ENCODE measurements at places on chromosomes 4 and X. TPM values are rescaled to one million over a fixed set of nuclear protein-coding genes. Genes with fewer than 3 reads are reported as not detected.
A peak's percentile ranks its signal among the peaks of the same experiment; 100 is the strongest.

DNA sequence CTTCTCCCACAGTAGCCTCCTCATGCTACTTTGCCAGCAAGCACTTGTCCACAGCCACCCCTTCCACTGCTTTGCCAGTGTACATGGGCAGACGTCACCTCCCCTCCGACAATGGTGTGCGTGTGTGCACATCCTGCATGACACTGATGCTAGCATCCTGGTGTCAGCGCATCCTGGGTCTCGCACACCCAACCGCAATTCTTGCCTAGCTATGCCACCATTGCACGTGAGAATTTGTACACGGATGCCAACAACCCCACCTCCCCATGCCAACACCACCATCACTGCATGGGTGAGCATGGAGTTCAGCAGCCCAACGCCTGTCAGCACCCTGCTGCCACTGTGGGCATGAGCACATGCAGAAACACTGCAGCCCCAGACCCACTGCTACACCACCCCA, 550.0 kb downstream of the STPG2 start:
- H3K4me3 ChIP-seq, result no peak overlapping the region
- H3K27me3 ChIP-seq, result no peaks in the 10 kb centered on the region
- no peak for DNase-seq
- no peaks in the 10 kb centered on the region for H3K4me1 ChIP-seq
- no peaks in the 10 kb centered on the region for H3K36me3 ChIP-seq

- H3K27me3 ChIP-seq, result peaks cover 3% of the 10 kb centered on the region
- H3K4me1 ChIP-seq, result peaks cover 45% of the 10 kb centered on the region
- H3K36me3 ChIP-seq, result peaks cover 5% of the 10 kb centered on the region
- DNase-seq, result no peak
- H3K4me3 ChIP-seq, result peak overlapping the region; percentile 84
Measured at GRCh38 chr4:3040452-3041191, 33.7 kb downstream of the HTT-AS start.

- peaks cover 3% of the 10 kb centered on the region for H3K27me3 ChIP-seq
- DNase-seq, result no peak
Measured at GRCh38 chr4:71553605-71554004, 214.8 kb downstream of the SLC4A4 start.

- peaks cover 10% of the 10 kb centered on the region for H3K27me3 ChIP-seq
- no peaks in the 10 kb centered on the region for H3K4me1 ChIP-seq
- no peak overlapping the region for H3K27ac ChIP-seq
- no peak for DNase-seq
- H3K36me3 ChIP-seq, result no peaks in the 10 kb centered on the region
Measured at GRCh38 chrX:136353526-136354093, 52.8 kb downstream of the ADGRG4 start.

GRCh38 chrX:14235004-14235403, 205.3 kb upstream of the GEMIN8 start:
- H3K4me3 ChIP-seq, result no peak overlapping the region
- H3K4me1 ChIP-seq, result no peaks in the 10 kb centered on the region
- H3K36me3 ChIP-seq, result no peaks in the 10 kb centered on the region
- DNase-seq, result no peak

DNA sequence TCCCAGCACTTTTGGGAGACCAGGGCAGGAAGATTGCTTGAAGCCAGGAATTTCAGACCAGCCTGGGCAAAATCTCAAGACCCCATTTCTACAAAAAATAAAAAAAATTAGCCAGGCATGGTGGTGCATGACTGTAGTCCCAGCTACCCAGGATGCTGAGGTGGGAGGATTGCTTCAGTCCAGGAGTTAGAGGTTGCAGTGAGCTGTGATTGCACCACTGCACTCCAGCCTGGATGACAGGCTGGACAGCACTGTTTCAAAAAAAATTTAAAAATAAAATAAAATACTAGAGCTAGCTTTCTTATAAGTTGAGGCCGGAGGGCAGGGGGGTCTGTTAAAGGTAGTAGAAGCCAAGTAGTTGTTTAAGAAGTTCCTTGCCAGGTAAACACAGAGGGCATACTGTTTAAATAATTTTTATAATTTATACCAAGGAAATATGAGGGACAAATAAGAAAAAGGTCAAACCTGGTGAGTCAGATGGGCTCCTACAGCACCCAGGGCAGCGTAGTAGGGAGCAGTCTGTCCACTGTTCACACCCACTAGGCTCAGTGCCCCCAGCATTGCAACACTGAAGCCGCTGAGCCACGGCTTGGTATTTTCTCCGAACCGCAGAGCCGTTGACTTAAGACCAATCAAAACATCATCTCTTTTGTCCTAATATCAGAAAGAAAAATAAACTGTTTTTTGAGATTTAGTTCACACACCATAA, 17.3 kb downstream of the COQ2 start:
- no peak for DNase-seq
- H3K36me3 ChIP-seq, result peaks cover 63% of the 10 kb centered on the region
- H3K27ac ChIP-seq, result no peak overlapping the region
- no peaks in the 10 kb centered on the region for H3K27me3 ChIP-seq

- H3K27me3 ChIP-seq, result no peaks in the 10 kb centered on the region
- H3K4me1 ChIP-seq, result no peaks in the 10 kb centered on the region
- no peak overlapping the region for H3K4me3 ChIP-seq
- H3K36me3 ChIP-seq, result no peaks in the 10 kb centered on the region
- H3K27ac ChIP-seq, result no peak overlapping the region
Measured at GRCh38 chr4:90946945-90947344, 819.8 kb downstream of the CCSER1 start.

DNA sequence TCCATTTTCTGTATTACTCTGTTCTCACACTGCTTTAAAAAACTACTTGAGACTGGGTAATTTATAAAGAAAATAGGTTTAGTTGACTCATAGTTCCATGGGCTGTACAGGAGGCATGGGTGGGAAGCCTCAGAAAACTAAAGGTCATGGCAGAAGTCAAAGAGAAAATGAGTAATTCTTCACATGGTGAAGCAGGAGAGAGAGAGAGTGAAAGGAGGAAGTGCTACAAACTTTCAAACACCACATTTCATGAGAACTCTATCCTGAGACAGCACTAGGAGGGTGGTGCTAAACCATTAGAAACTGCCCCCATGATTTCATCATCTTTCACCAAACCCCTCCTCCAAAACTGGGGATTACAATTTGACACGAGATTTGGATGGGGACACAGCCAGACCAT, 108.0 kb upstream of the PBDC1 start:
- no peak for DNase-seq
- no peak overlapping the region for H3K27ac ChIP-seq
- H3K4me3 ChIP-seq, result no peak overlapping the region

DNA sequence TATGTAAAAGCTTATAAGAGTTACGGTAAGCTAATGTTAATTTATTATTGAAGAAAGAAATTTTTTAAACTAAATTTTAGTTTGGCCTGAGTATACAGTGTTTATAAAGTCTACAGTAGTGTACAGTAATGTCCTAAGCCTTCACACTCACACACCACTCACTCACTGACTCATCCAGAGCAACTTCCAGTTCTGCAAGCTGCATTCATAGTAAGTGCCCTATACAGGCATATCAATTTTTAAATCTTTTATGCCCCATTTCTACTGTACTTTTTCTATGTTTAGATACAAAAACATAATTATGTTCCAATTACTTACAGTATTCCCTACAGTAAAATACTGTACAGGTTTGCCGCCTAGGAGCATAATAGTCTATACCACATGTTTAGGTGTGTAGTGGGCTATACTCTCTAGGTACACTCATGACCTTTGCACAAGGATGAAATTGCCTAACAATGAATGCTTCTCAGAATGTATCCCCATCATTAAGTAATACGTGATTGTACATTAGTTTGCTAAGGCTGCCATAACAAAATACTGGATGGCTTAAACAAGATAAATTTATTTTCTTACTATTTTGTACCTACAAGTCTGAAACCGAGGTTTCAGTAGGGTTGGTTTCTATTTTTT, 333.8 kb upstream of the PCDH7 start:
- H3K36me3 ChIP-seq, result no peaks in the 10 kb centered on the region
- H3K4me3 ChIP-seq, result no peak overlapping the region
- no peaks in the 10 kb centered on the region for H3K4me1 ChIP-seq

DNA sequence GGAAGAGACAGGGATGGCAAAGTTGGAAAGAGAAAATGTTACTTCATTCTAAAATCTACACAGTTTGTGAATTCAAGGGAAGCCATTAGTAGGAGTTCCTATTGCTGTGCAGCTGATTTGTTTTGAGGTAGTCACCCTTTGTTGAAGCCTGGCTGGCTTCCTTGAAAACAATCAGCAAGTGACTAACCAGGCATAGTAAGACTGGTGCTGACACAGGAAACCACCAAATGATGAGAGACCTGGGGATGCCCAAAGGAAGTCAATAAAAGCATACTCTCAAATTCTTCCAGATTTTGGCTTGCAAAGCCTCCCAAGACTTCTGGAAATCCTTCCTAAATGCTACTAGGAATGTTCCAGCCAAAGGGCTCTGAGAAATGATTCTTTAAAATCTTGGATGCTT, 23.9 kb upstream of the PRDM8 start:
- DNase-seq, result peak; percentile 53
- H3K4me1 ChIP-seq, result peaks cover 47% of the 10 kb centered on the region
- peak overlapping the region; percentile 89 for H3K27ac ChIP-seq
- H3K36me3 ChIP-seq, result peaks cover 14% of the 10 kb centered on the region
- peak overlapping the region; percentile 37 for H3K4me3 ChIP-seq
- no peaks in the 10 kb centered on the region for H3K27me3 ChIP-seq

DNA sequence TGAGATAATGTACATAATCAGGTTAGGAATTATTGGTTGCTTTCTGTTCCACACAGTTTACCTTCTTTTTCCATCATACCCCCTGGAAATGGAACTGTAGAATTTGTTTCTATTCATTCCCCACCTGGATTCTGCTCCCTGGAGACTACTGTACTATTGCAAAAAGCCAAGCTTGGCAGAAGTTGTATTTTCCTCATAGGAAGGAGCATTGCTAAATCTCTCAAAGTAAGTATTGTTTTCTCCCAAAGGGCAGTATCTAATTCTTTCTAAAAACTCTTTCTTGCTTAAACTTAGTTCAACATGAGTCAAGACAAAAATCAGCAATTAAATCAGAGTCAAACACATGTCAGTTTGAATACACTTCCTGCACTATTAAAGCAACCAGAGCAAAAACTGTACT, 136.2 kb downstream of the CDS1 start:
- no peaks in the 10 kb centered on the region for H3K4me1 ChIP-seq
- H3K36me3 ChIP-seq, result no peaks in the 10 kb centered on the region
- no peak overlapping the region for H3K27ac ChIP-seq
- DNase-seq, result no peak

- DNase-seq, result no peak
- H3K27ac ChIP-seq, result no peak overlapping the region
- no peak overlapping the region for H3K4me3 ChIP-seq
- peaks cover 36% of the 10 kb centered on the region for H3K36me3 ChIP-seq
- no peaks in the 10 kb centered on the region for H3K4me1 ChIP-seq
Measured at GRCh38 chrX:155094468-155095061, 23.3 kb downstream of the BRCC3 start.

DNA sequence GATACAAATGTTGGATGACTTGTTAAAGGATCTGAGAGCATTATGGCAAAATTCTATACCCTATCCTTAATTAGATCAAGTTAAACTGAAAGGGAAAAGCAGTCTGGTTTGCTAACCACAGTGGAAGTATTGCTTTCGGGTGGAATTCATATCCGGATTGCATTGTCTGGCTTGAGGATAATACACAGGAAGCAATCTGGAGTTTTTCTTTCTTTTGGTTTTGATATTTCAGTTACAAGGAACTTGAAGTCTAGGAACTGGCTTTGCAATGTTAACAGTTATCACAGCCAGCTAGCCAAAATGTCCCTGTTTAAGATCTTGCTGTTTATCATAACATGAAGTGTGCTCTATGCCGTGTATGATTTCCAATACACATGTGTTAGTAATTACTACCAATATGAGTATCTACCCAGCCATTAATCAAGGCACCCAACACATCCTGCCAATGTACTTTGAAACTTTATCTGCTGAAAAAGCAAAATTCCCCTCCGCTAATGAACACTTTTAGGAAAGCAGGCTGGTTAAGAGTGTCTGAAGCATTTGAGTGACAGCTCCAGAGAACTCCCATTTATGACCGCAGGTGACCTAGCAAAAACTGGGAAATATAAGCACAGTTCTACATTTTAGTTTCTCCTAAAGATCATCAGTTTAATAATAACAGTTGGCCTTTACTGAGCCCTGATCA, 146.4 kb downstream of the PALLD start:
- DNase-seq, result no peak
- no peak overlapping the region for H3K4me3 ChIP-seq
- no peak overlapping the region for H3K27ac ChIP-seq
- peaks cover 6% of the 10 kb centered on the region for H3K27me3 ChIP-seq

GRCh38 chr4:69617083-69617694, 22.3 kb downstream of the UGT2A2 start:
- H3K27me3 ChIP-seq, result no peaks in the 10 kb centered on the region
- no peaks in the 10 kb centered on the region for H3K4me1 ChIP-seq
- no peaks in the 10 kb centered on the region for H3K36me3 ChIP-seq
- H3K4me3 ChIP-seq, result no peak overlapping the region

- H3K4me1 ChIP-seq, result no peaks in the 10 kb centered on the region
- H3K27ac ChIP-seq, result no peak overlapping the region
- no peak overlapping the region for H3K4me3 ChIP-seq
- no peaks in the 10 kb centered on the region for H3K27me3 ChIP-seq
- DNase-seq, result no peak
- no peaks in the 10 kb centered on the region for H3K36me3 ChIP-seq
Measured at GRCh38 chrX:151982222-151982621, 7.7 kb upstream of the GABRE start.

DNA sequence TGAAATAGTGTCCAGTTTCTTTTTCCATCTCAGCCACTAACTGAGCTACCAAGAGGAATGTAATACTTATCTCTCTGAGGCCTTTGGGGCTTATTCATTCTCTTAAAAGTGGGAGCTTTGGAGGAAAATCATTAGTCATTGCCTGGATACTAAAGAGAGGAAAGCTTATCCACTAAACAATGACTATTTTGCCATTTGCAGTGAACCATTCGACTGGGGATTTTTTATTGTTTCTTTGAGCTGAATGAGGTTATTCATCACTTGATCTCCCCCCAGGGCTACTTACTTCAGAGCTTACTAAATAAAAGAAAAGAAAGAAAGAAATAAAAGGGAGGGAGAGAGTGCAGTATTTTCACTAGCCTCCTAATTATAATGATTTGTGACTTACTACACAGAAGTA, 1329.5 kb upstream of the TENM3 start:
- H3K27me3 ChIP-seq, result no peaks in the 10 kb centered on the region
- no peaks in the 10 kb centered on the region for H3K36me3 ChIP-seq
- no peaks in the 10 kb centered on the region for H3K4me1 ChIP-seq
- DNase-seq, result no peak
- no peak overlapping the region for H3K4me3 ChIP-seq
- no peak overlapping the region for H3K27ac ChIP-seq

- peaks cover 71% of the 10 kb centered on the region for H3K27me3 ChIP-seq
- DNase-seq, result no peak
- no peaks in the 10 kb centered on the region for H3K36me3 ChIP-seq
- H3K4me3 ChIP-seq, result no peak overlapping the region
- no peak overlapping the region for H3K27ac ChIP-seq
- peaks cover 14% of the 10 kb centered on the region for H3K4me1 ChIP-seq
Measured at GRCh38 chr4:80264825-80265224, 1.6 kb upstream of the FGF5 start.

Gene GPRASP1
- total RNA-seq, result 0.62 TPM

Gene CTAG1B
- total RNA-seq, result not detected

Gene CLNK
- 0.89 TPM for total RNA-seq

Gene PPP4R3C
- not detected for total RNA-seq

Gene DCAF4L1
- 0.18 TPM for total RNA-seq

Gene RBM46
- not detected for total RNA-seq

Gene TRIM60
- total RNA-seq, result not detected

All from activated T-helper 2 cell treated with anti-CD3 and anti-CD28 coated beads, Interferon-gamma antibody, Interleukin-2, Interleukin-4, amounts not matched to agents 10 μg/mL and 5 μg/mL and 100 μg/mL, durations not matched to agents 14 hours and 24 hours and 36 hours (primary cell).